ENCODE measurements at places on chromosomes 2 and 18.

DNA sequence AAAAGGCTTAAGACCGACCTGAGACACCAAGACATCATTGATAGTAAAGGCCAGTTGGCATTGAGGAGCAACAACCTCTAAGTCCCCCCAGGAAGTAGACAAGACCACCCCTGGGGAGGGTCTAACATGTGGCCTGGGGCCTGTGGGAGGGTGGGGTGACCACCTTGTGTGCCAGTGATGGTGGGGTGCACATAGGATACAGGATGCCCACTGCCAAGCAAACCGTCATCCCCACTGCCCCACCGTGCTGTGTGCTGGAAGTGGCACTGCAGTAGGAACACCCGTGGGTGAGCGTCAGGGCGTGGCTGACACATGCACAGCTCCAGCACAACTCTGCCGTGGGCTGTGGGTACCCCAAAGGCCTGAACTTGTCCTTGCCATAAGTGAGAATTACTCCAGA is 84.3 kb upstream of the LGALSL start:
- DNase-seq, result no peak

DNA sequence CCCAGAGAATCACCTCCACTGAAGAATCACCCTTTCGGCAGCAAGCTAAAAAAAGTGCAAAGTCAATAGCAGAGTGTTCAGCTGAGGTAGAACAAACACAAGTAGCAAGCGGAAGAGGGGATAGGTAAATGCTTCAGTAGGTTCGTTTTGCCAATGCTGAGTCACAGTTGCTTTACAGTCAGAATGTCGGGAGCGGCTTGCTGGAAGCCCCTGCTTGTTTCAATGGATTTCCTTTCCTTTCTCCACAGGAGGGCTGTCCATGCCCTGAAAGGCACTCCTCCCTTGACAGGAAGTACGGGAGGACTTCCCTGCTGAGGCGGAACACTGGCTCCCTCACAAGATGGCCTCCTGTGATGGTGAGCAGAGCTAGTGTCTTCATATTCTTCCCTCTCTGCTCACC is 146.2 kb upstream of the LYPD1 start:
- DNase-seq, result no peak

DNA sequence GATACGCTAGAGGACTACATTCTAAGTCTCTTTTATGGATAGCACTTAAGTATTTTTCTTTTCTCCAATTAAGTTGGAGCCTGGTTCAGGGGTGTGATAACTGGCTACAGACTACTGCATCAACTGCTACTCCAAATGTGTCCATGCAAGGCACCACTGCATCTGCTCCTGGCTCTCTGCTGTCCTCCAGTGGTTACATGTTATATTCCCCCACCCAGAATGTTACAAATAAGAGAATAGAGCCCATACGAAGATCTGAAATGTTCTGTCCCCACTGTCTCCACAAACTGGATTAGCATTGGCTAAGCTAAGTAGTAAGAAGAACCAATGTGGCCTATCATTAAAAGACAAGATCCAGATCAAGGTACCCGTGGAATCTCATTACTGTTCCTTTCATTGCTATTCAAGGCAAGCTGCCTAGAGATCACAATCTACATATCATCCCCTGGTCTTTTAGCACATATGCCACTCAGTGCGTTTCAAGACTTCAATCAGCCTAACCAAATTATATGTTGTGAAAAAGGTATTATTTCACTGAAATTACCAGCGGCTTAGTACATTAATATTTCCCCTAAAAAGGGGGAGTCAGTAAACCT is 308.3 kb upstream of the SLC8A1 start:
- DNase-seq, result no peak

GRCh38 chr2:241992753-241993152 is 123.2 kb downstream of the RTP5 start:
- DNase-seq, result no peak

- no peak for DNase-seq
These were observed 10.3 kb downstream of the KHK start for GRCh38 chr2:27096748-27097297.

DNA sequence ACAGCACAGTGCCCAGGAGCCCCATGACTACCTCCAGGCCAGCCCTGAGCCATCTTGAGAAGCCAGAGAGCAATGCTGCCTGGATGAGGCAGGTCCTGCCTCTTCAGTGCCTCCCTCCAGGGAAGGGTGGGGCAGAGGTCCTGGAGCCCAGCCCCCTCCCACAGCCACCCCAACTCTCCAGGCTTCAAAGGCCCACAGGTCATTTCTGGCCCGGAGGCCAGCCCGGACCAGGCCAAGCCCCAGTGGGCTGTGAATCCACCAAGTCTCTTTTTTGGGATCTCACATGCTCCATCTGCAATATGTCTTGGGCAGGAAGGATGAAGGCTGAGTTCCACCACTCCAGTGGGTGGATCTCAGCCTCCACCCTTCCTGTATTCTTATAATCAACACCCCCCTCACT is 36.7 kb downstream of the SDC1 start:
- DNase-seq, result no peak
